Activated CD4-positive, alpha-beta T cell treated with anti-CD3 and anti-CD28 coated beads, Interleukin-2, amount 10 ng/mL, durations not matched to agents 24 days and 14 days (primary cell): ENCODE measurements at places on chromosomes 6 and 20.

- DNase-seq: no peak
These were observed 167.8 kb downstream of the LRFN2 start for GRCh38 chr6:40419377-40419776.

DNA sequence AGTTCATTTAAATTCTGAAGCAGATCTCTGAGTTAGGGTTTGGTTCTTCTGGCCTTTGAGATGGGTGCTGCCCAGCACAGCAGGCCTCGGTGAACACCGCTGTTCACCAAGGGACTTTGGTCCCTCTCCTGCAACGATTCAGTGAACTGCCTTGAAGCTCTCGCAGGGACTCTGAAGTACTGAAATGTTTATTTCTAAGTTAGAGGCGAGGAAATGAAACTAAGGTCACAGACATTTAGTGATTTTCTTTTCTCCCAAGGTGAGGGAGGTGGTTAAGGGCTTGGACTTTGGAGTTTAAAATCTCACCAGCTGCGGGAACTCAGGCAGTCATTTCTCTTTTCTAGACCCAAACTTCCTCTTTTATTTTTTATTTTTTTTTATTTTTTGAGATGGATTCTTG lies 26.2 kb downstream of the E2F3 start:
- DNase-seq: no peak

GRCh38 chr20:14775778-14776177 lies 438.4 kb upstream of the FLRT3 start:
- DNase-seq: no peak

- no peak for DNase-seq
These were observed 327.0 kb downstream of the NRN1 start for GRCh38 chr6:5679691-5680090.

DNA sequence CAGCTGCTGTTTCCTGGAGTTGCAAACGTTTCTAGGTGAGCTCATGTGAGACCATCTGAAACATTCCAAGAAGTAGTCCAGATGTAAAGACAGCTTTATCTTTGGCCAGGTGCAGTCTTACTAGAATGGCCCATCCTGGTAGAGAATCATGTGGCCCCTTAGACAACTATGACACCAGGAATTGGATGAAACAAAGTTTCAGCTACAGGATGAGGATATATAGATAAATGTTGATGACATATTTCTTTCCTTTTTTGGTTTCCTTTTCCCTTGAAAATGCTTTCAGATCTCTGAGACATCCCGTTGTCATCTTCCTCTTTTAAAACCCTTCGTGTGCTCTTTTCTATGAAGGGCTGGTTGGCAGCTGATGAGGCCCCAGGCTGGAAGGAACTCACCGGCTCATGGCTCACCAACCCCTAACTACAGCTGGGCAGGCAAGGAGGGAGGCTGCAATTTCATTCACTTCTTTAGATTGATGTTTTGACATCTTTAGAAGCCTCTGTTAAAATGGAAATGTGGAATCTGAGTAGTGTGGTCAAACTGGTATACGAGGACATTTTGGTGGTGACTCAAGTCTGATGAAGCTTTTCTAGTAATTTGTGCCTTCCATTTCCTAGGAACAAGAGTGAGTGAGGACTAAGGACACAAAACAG lies 167.9 kb upstream of the TNFAIP3 start:
- DNase-seq: peak; percentile 81

DNA sequence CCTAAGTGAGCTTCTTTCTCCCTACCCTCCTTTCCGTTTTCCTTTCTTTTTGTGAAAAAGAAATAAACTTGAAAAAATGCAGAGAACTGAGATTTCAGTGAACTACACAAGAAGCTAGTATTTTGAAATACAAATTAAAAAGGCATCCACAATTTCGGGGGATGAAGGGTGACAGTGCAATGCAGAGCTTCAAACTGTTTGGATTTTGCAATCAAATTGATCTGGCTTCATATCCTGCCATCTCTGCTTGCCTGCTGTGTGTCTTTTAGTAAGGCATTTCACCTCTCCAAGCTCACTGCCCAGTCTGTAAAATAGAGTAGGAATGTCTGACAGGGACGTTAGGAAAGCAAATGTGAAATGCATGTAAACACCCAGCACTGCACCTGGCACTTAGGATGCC lies 258.0 kb downstream of the HACE1 start:
- no peak for DNase-seq

DNA sequence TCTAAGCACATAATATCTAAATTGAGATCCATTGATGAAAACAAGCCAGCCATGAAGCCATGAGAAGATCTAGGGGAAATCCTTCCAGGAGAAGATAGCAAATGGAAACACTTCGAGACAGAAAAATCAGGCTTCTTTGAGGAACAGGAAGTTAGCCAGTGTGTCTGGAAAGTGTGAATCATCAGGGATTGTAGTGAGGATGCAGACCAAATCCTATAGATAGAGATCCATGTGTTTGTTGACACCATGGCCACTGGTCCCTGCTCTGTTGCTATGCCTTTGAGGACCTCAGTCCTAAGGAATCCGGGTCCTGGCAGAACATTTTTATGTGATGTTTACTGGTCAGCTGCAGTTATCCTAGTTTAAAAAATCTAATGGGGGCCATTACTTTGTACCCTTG lies 6.6 kb upstream of the ELOVL2 start:
- no peak for DNase-seq

- no peak for DNase-seq
These were observed 31.9 kb upstream of the TAB2 start for GRCh38 chr6:149285626-149286025.

DNA sequence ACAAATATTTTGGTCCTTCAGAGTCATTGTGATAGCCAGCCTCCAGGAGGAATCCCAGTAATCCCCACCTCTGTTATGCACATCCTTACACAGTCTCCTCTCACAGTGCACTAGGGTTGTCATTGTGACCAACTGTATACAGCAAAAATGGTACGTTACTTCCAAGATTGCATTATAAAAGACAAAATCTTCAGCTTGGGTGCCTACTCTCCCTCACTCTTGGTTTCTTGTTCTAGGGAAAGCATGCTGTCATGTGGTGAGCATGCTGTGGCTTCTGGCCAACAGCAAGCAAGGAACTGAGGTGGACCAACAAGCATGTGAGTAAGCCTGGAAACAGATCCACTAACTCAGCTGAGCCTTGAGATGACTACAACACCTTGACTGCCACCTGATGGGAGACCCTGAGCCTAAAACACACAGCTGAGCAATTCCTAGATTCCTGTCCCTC lies 130.1 kb upstream of the DST start:
- no peak for DNase-seq

- no peak for DNase-seq
These were observed 142.8 kb upstream of the PTPRK start for GRCh38 chr6:128663238-128663637.
